ENCODE measurements at places on chromosomes 16 and 17.
A peak's percentile ranks its signal among the peaks of the same experiment; 100 is the strongest.

DNA sequence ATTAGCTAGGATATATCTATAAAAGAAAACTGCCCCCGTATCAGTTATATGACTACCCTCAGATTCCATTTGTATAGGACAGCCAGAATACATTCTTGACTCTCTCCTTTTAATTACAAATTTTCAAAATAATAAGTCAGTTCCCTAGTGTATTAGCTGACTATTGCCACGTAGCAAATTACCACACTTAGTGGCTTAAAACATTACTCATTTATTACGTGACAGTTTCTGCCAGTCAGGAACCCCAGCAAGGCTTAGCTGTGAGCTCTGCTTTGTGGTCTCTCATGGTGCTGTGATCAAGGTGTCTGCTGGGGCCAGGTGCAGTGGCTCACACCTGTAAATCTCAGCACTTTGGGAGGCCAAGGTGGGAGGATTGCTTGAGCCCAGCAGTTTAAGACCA lies 13.9 kb upstream of the SCNN1B start:
- DNase-seq = no peak

DNA sequence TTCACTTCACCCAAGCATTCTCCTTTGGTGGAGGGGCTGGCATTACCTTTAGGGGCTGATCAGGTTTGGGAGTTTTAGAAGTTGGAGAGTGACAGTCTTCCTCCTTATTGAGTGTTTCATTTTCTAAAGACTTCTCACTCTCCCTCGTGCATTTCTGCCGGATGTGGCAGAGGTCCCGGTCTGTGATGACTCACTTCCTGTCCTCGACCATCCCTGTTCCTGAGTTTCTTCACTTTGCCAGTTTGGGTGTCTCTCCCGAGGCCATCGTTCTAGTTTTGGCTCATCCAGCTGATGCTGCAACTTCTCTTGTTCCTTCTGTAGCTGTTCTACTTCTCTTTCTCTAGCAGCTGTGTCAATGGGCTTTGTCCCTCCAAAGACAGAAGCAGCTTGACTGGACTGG lies 104.3 kb downstream of the PHKB start:
- no peak for DNase-seq

DNA sequence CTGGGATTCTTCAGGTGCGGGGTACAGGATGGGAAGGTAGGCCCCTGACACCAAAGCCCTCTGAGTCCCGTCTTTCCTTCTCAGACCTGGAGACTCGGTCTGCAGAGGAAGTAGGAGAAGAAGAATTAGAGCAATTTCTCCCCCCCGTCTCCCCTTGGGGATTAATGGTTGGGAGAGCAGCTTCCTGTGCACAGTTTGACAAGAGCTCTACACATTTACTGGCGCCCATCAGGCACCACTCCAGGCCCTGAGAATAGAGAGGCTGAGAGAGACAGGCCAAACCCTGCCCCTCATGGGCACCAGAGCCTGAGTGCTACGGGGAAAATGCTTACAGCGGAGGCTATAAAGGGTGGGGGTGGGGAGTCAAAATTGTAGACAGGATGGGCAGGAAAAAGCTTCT lies 3.5 kb upstream of the C16orf74 start:
- no peak for DNase-seq

GRCh38 chr17:57288040-57288772 lies 31.9 kb downstream of the MSI2 start:
- DNase-seq = no peak

GRCh38 chr16:57959121-57959520 lies 11.8 kb downstream of the CNGB1 start:
- no peak for DNase-seq

- DNase-seq = no peak
Measured at GRCh38 chr17:2040219-2040827, 1.5 kb upstream of the OVCA2 start.

GRCh38 chr16:5671421-5671820 lies 573.8 kb upstream of the EEF2KMT start:
- no peak for DNase-seq

GRCh38 chr17:74999523-74999922 lies 12.1 kb downstream of the CDR2L start:
- DNase-seq = no peak

DNA sequence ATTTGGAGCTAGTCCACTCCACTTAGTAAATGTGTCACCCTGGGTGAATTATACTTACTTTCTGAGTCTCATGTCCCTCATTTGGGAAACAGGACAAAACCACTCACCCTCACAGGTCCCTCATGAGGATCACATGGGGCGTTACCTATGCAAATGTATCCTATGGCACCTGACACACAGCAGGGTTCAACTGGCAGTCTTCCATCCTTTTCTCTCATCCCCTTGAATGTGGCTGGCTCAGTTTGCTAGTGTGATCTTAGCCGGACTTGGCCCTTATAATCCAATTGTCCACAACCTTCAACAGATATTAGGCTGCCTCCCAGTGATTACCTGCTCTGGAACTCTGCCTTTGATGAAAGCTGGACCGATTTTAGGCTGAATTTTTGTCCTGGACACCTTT lies 308.8 kb downstream of the MAP2K6 start:
- no peak for DNase-seq

DNA sequence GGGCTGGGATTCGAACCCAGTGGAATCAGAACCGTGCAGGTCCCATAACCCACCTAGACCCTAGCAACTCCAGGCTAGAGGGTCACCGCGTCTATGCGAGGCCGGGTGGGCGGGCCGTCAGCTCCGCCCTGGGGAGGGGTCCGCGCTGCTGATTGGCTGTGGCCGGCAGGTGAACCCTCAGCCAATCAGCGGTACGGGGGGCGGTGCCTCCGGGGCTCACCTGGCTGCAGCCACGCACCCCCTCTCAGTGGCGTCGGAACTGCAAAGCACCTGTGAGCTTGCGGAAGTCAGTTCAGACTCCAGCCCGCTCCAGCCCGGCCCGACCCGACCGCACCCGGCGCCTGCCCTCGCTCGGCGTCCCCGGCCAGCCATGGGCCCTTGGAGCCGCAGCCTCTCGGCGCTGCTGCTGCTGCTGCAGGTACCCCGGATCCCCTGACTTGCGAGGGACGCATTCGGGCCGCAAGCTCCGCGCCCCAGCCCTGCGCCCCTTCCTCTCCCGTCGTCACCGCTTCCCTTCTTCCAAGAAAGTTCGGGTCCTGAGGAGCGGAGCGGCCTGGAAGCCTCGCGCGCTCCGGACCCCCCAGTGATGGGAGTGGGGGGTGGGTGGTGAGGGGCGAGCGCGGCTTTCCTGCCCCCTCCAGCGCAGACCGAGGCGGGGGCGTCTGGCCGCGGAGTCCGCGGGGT lies at the start of gene CDH1:
Gene CDH1 (plus strand): TSS at position 247 of the 684 bp plus-strand sequence. CDS start 124 bp downstream, at position 371.
- peak; percentile 18 for DNase-seq

DNA sequence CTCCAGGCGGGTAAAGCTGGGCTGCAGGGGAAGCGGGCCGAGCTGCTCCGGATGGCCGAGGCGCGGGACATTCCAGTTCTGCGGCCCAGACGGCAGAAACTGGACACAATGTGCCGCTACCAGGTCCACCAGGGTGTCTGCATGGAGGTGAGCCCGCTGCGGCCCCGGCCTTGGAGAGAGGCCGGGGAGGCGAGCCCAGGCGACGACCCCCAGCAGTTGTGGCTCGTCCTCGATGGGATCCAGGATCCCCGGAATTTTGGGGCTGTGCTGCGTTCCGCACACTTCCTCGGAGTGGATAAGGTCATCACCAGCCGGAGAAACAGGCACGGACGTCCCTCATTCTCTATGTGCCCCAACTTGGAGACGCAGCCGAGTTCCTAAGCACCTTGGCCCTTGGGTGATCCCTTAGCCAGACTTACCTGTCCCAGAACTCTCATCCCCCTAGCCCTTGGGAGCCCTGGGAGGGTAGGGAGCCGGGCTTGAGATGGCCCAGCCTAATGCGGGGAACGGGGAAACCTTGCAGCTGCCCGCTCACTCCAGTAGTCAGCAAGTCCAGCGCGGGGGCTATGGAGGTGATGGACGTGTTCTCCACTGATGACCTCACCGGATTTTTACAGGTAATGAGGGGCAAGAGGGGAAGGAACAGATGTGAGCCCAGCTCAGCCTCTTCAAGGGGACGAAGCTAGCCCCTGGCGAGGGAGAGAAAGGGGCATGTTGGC lies 806 bp downstream of the MRM1 start:
- no peak for DNase-seq

DNA sequence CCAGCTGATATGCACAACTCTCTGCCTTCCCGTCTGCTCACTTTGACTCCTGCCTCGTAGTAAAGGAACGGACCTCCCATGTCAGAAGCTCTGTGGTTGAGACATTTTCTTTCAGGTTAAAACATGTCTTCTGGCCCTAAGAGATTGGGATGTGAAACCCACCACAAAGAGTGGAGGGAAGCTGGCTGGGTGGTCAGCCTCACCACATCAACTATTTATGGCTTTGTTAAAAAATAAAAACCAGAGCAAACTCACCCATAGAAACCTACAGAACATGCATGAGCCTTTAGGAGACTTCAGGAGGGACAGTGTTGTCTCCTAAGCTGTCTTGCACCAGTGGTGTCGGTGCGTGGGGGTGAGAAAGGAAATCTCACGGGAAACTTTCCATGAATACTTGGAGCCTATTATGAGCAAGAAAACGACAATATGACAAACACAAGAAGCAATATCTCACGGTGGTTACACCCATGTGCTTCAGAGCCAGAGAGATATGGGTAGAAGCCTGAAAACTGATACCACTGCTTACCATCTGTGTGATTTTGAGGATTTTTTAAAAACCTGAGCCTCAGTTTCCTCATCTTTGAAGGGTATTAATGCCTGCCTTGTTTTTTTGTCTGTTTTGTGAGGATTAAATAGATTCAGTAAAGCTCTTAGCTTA lies 61.7 kb upstream of the XYLT1 start:
- no peak for DNase-seq

DNA sequence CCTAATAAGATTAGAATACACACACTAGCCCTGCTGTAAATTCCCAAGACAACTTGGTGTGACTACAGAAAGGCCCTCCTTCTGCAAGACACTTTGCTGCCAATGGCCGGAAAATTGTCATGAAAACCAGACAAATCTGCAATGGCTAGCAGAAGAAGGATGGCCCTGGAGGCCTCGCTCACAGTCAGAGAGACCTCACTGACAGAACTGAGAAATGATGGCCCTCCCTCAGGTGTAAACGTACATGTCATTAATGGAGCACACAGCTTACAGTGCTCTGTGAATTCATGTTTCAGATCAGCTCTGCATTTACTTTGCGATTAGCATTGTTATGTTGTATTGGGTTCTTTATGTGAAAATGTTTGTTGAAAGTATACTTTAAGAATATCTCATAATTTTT lies 202.9 kb upstream of the N4BP1 start:
- no peak for DNase-seq

- DNase-seq = no peak
Measured at GRCh38 chr16:81710044-81710443, 69.0 kb upstream of the PLCG2 start.

DNA sequence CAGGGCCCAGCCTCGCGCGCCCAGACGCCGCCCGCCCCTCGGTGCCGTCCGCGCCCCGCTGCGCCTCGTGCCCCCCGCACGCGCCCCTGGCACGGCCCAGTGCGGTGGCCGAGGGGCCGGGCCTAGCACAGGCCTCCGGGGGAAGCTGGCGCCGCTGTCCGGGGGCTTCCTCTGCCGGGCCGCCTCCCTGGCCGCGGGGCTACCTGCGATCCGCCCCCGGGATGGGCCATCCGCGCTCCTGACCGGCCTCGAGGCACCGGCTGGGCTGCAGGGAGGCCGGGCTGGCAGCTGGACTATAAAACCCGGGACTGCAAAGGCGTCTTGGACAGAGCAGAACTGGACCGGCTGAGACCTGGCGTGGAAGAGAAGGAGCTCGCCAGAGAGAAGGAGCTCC lies 783 bp downstream of the BHLHA9 start:
- DNase-seq = no peak

Data from activated naive CD8-positive, alpha-beta T cell treated with anti-CD3 and anti-CD28 coated beads, Interleukin-2, amount 50 U/mL, for 24 hours (primary cell).